ENCODE measurements at places on chromosomes 11 and 22.

DNA sequence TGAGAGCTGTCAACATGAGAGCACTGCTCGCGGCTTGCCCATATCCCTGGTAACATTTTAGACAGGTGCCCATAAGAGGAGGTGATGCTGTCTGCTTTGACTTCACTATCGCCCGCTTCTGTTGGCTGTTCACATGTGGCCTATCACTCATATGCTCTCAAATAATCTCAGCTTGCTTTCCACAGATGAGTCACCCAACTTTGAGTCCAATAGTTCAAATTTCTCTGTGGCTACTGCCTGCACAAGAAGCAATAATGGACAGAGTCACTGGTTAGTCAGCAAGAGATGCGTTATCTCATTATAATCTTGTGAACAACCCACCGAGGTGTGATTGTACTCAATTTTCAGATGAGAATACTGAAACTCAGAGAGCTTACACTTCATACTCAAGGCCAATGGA is 1714.1 kb downstream of the LRRC4C start:
- DNase-seq, result no peak

DNA sequence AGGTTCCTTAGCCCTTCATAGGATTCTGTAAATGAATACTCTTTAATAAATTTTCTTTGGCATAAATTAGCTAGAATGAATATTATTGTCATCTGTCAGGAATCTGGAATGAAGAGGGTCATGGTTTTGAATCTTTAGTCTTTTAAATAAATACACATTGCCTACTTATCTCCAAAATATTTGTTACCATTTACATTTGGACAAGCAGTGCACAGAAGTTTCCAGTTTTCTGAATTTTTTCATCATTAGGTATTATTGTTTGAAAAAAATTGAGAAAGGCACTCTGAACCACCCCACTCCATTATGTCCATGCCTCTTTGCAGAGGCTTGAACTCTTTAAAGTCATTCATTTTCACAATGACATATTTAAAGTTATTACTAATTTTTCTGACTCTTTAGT is 549.0 kb upstream of the LUZP2 start:
- DNase-seq, result no peak

DNA sequence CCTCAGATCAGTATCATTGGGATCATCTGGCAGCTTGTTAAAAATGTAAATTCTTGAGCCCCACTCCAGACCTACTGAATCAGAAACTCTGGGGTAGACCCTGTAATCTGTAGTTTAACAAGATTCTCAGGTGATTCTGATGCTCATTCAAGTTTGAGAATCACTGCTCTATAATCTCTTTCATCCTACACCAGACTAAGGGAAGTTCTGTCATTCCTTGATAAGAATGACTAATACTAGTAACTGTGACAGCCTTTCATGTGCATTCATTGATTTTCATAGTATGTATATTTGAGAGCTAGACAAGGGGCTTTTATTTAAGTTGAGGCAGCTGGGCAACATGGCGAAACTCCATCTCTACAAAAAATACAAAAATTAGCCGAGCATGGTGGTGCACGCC is 30.0 kb downstream of the NAT10 start:
- no peak for DNase-seq

- DNase-seq, result no peak
These were observed 565.4 kb downstream of the ETS1 start for GRCh38 chr11:128022007-128022368.

GRCh38 chr11:86518211-86518610 is 143.5 kb downstream of the CCDC81 start:
- no peak for DNase-seq

DNA sequence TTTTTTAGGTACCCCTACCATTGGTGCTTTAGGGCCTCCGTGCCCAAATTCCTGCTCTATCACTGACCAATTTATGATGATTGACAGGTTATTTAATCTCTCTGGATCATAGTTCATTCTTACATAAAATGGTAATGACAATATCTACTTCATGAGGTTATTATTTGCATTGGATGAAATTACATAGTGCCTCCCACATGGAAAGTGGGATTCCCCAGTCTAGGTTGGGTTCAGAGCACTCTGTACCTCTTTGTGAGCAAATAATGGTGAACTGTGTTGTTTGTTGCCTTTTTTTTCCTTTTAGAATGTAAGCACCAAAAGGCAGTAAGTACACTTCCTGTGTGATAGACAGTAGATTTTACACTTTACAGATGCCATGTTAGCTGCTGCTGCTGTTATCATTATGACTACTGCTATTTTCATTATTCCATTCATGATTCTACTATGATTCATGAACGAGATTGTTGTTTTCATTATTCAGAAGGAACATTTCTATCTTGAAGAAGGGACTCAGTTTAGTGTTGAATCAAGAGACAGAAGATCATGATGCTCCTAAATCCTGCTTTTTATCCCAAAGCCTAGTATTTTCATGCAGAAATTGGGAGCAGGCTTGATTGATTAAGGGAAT is 100.8 kb downstream of the ALX4 start:
- DNase-seq, result no peak

- DNase-seq, result no peak
These were observed 5.9 kb downstream of the LMNTD2 start for GRCh38 chr11:554428-555226.

DNA sequence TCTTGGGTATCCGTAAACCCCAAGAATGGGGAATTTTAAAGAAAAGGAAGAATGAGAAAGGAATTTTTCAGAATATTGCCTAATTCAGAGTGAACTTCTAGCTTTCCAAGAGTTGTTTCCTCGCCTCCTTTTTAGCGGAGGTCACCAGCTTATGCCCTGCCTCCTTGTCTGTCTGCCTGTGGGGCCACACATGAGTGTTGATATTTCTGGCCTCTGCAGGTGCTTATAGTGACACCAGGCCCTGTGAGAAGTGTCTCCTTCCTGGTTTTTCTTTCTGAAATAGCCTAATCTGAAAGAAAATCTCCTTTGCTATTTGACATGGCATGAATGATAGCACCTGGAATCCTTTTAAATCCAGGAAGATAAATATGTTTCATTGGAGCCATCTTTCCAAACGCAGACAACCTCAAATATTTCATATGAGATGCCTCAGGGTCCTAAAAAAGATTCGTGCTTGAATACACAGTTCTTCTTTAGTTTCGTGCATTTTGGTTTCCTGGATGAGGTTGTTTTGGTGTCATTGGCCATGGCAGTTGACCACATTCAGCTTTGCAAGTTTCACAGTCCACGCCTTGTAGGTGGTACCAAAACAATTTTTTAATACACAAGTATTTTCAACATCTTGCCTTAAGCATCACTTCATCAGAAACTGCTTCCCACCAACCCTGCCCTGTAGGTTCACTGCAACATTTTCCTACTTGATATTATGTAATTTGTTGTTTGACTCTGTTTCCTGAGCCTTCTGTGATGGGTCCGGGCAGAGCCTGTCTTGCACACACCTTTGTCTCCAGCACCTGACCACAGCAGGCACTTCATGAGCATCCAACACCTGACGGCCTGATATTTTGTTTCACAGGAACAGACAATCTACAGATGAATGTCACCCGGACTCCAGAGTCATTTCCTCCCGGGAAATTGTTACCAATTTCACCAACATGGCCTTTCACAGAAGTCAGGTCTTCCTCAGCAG is 159.4 kb downstream of the C11orf91 start:
- DNase-seq, result no peak

DNA sequence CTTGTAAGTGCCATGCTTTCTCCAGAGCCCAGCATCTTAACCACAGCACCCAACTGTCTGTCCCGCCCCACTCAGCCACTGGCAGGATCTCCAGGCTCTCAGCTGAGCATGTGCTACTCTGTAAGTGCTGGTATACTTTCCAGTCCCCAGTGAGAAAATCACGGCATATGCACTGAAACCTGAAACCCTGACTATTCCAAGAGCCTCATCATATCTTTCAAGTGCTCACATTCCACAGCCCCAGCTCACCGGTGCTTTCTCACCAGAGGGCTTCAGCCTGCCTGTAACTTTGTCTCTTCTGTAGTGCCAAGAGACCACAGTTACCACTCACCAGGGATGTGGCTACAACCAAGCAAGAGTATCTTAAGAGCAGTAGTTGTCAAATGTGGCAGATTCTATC is 24.4 kb upstream of the PAMR1 start:
- peak; percentile 25 for DNase-seq

GRCh38 chr22:30031328-30031727 is 48.9 kb upstream of the HORMAD2 start:
- DNase-seq, result no peak

GRCh38 chr11:26947379-26947844 is 46.5 kb upstream of the FIBIN start:
- DNase-seq, result peak; percentile 15

DNA sequence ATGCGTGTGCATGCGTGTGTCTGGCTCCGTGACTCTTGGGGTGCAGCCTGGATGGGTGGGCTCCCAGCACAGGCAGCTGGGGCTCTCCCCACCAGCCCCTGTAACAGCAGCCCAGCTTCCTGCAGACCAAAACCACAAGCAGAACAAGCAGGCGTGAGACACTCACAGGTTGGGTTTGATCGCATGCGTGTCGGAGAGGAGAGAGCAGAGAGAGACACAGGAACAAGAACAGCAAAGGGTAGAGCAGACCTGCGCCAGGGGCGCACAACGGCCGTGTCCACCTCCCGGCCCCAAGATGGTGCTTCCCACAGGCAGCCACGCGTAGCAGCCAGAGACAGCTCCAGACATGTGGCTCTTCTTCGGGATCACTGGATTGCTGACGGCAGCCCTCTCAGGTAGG is at the start of gene CD6:
Gene CD6 (plus strand): TSS at position 161 of the 400 bp plus-strand sequence. CDS start 186 bp downstream, at position 347.
- DNase-seq, result no peak

DNA sequence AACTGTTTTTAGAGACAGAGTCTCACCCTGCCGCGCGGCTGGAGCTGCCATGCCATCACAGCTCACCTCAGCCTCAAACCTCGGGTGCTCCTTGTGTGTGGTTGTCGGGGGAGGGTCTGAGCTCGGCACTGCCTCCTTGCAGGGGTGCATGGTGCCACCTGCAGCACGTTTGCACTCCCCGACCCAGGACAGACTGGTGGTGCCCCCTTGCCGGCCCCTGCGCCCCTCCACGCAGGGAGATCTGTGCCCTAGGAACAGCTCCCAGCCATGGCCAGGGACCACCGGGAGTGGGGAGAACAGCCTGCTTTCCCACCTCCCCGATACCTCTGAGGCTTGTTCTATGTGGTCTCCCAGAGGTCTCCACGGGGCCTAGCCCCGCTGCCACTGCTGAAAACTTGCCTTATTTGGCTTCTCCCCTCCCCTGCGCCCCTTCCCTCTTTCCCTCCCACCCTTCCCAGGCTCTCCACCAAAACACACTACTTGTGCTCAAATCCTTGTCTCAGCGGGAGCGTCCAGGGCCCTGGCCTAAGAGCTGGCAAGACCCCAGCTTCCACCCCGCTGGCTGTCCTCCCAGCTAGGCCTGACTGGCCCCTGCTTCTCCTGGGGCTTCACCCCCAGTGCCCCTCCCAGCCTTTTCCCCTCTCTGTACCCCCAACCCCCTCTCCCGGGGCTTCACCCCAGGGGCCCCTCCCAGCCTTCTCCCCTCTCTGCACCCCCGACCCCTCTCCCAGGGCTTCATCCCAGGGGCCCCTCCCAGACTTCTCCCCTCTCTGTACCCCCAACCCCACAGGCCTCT is 13.4 kb upstream of the TPCN2 start:
- DNase-seq, result no peak

DNA sequence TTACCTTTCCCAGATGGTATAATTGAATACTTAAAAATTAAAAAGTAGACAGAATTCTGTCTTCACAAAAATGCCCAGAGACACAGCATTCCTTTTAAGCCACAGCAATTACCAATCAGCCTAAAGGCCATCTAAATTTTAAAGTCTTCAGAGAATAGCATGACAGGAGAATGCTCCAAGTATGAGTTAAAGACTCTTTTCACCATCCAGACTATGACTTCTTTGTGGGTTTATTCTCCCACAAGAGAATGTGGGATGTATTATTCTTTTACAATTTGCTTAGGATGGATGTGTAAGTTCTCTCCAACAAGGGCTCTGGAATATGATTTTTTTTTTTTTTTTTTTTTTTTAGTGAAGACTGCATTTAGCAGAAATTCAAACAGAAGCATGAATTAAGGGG is 249.9 kb downstream of the TTC28 start:
- no peak for DNase-seq

- DNase-seq, result no peak
These were observed 26.9 kb downstream of the MICAL3 start for GRCh38 chr22:17997456-17997855.

GRCh38 chr11:108960501-108960900 is 295.6 kb downstream of the DDX10 start:
- DNase-seq, result no peak

DNA sequence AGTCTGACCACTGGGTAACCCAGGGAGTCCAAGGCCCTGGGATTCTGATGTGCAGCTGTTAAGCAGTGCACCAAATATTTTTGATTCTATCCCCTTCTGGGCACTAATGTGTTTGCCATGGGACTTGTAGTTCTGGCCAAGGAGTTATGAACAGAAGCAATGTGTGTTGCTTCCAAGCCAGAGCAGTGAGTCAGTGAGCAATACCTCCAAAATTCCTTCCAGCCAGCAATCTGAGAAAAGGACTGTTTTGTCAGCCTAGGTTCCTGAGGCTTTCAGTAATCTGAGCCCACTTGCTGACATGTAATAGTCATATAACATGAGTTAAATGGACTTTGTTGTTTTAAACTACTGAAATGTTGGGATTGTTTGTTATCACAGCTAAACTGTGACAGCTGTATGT is 311.4 kb downstream of the NELL1 start:
- DNase-seq, result no peak

DNA sequence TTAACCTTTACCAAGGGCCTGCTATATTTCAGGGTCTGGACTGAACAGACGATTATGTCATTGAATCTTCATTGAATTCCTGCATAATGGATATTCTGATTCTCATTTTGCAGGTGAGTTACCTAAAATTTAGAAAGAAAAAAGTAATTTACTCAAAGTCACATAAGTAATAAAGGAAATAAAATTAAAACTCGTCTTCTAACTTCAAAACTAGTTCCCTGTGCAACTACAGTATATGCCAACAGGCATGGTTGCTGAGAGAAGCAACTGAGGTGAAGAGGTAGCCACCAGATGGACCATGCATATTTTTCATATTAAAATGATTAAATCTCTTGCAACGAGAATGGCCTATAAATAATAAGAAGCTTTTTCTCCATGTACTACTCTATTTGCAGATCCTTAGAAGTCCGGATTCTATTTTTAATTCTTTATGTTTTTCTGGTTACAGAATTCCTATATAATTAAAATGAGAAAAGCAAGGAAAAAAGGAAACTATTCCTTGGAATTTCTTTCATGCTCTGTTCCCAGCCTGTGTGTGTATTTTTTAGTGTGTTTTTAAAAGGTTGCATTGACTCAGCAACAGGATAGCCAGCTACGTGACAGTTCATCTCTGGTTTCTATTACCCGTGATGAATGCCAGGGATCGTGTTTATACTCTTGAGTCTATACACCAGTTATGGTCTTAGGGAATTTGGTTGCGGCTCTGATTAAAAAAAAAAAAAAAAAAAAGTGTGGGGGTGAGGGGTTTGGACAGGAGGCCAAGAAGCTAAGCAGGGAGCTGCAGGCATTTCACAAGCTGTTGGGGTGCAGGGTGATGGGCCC is 186.8 kb downstream of the ETS1 start:
- DNase-seq, result no peak

DNA sequence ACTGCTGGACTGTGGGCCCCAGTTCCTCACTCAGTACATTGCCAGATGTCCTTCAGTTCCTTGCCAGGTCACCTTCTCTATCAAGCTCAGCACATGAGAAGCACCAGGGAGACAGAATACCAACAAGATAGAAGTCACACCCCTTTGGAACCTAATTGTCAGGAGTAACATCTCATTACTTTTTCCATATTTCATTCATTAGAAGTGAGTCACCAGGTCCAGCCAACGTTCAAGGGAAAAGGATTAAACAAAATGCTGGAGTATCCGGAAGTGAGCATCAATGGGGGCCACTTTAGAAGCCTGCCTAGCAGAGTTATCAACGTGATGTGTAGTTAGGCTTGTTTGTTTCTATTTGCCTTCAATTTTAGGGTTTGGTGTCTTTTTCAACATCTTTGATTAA is 569.3 kb downstream of the MIAT start:
- no peak for DNase-seq

All from GOT3 (cell line).